ENCODE measurements at places on chromosomes 6 and 20. TPM values are rescaled to one million over a fixed set of nuclear protein-coding genes. Genes with fewer than 3 reads are reported as not detected.

The TCP11 gene
- not detected for total RNA-seq

DNA sequence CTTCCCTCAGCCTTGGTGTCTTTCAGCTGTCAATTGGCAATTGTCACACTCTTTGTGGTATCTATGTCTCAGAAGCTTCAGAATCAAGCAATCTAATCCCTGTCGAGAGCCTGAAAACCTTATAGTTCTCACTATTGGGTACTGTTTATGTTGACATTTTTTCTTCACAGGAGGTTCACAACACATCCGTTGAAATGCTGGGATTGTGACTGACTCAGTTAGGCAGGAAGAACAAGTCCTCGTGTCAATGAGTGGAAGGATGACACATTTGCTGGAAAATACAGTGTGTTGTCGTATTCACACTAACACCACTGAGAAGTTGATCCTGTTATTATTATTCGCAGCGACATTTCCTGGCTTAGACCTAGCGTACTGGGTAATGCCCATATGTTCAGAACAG lies 163.9 kb upstream of the CITED2 start:
- no peak overlapping the region for H3K27ac ChIP-seq
- H3K36me3 ChIP-seq, result no peaks in the 10 kb centered on the region
- no peaks in the 10 kb centered on the region for H3K27me3 ChIP-seq
- no peak overlapping the region for H3K4me3 ChIP-seq

GRCh38 chr6:104858642-104859041 lies 1.1 kb downstream of the HACE1 start:
- DNase-seq, result no peak
- peak overlapping the region; percentile 74 for H3K4me3 ChIP-seq
- no peaks in the 10 kb centered on the region for H3K36me3 ChIP-seq

- H3K27me3 ChIP-seq, result no peaks in the 10 kb centered on the region
- no peaks in the 10 kb centered on the region for H3K36me3 ChIP-seq
- no peak overlapping the region for H3K4me3 ChIP-seq
- DNase-seq, result no peak
Observed at GRCh38 chr6:150129616-150130505, 13.0 kb upstream of the PPP1R14C start.

GRCh38 chr6:29764422-29765196 lies 41.4 kb downstream of the HLA-F start:
- no peak overlapping the region for H3K4me3 ChIP-seq
- H3K27ac ChIP-seq, result no peak overlapping the region
- no peak for DNase-seq
- H3K4me1 ChIP-seq, result no peaks in the 10 kb centered on the region
- no peaks in the 10 kb centered on the region for H3K36me3 ChIP-seq
- no peaks in the 10 kb centered on the region for H3K27me3 ChIP-seq
